Stimulated activated CD8-positive, alpha-beta memory T cell treated with anti-CD3 and anti-CD28 coated beads, Interleukin-7, amount 100 ng/mL, for 48 hours (primary cell): ENCODE measurements at places on chromosomes 3 and 15.

DNA sequence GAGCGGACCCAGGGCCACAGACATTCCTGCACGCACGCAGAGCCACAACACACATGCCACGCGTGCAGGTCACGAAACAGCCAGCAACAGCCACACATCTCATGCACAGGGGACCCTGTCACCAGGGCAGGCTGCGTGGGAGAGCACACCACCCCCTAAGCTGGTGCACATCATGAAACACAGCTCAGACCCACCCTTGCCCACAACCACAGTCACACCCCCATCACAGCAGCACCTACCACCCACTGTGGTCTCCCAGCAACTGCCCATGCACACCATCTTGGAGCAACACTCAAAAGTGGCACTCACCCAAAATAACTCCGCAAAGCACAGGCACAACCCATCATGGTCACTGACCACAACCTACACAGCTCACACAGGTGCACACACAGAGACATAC is 75.7 kb downstream of the OCA2 start:
- DNase-seq = no peak

DNA sequence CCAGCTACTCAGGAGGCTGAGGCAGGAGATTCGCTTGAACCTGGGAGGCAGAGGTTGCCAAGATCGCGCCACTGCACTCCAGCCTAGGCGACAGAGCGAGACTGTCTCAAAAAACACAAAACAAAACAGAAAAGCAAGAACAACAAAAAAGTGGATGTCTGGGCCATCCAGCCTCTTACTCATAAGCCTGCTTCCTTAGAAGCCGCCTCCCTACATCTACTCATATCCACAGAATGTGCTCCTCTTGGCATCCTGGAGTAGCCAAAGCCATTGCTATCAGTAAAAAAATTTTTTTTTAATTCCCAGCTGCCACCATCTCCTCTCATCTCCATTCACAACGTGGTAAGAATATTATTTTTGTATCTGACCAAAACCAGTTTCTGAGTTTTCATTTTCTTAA is 10.8 kb downstream of the ZSCAN2 start:
- no peak for DNase-seq

- no peak for DNase-seq
These were observed 42.6 kb downstream of the POLG start for GRCh38 chr15:89291934-89292438.

- no peak for DNase-seq
These were observed 24.8 kb upstream of the DET1 start for GRCh38 chr15:88571153-88571851.

DNA sequence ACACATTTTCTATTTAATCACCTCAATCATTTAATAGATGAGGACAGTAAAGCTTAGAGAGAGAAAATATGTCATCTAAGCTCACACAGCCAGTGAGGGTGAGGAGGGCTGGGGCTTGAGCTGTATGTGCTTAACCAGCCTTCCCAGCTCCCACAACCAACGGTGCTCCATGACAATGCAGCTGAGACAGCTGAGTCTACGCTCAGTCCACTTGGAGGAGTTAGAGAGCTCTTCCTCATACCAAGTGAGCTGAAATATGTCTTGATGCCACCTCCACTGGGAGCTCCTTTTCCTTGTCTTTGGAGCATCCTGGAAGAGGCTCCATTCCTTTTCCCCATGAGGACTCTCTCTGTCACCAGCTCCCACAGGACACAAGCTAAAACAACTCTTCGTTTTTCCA is 9.3 kb downstream of the HOMER2 start:
- no peak for DNase-seq

GRCh38 chr3:41404582-41404981 is 205.3 kb downstream of the CTNNB1 start:
- no peak for DNase-seq

DNA sequence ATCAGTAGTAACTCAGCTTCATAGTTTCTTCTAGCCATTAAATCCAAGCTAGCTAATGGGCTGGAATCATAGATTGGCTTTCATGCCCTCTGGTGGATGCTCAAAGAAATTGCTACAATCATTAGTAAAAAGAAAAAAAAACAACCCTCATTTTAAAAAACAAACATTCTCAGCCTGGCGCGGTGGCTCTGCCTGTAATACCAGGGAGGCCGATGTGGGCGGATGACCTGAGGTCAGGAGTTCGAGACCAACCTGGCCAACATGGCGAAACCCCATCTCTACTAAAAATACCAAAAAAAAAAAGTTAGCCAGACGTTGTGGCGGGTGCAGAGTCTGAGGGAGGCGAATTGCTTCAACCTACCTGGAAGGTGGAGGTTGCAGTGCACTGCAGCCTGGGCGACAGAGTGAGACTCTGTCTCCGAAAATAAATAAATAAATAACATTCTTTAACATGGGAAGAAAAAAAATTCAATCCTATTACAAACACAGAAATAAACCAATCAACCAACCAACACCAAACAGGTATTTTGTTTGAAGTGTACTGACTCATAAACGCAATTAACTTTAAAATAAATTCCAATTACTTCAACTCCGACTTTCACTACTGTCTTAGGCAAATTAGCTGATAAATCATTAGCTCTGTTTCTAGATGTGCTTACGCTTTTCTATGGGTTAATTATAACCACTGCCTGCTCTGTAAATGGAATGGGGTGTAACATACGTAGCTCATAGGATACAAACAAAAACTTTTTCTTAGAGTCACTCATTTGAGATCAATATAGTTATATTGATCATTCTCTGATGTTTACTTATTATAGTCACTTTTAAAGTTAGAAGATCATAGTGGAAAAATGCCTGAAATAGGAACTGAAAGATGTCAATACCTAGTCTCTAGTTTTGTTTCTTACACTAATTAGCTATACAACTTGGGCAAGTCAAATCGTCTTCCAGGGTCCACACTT is 24.9 kb downstream of the TMEM207 start:
- no peak for DNase-seq

GRCh38 chr15:88872706-88873105 is 22.6 kb downstream of the HAPLN3 start:
- no peak for DNase-seq

- DNase-seq = no peak
These were observed 46.2 kb downstream of the CD200 start for GRCh38 chr3:112379020-112379690.

DNA sequence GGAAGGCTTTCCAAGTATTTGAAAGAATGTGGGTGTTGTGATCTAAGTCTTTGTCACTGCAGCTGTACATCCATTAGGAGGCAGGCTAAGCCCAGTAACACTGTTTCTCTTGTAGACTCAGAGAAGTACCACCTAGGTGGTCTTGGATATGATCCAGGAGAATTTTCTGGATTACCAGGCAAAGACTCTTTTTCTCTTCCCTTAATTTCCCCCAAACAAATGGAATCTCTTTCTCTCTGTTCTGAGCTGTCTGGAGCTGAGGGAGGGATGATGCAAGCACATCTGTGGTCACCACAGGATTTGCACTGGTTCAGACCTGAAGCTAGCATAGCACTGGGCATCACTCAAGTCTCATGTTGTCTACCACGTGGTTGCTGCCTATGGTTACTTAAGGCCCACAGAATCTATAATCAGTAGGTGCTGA is 227.6 kb downstream of the NECTIN3 start:
- DNase-seq = no peak

- DNase-seq = no peak
These were observed 36.3 kb downstream of the PLA2G4D start for GRCh38 chr15:42057799-42058646.

DNA sequence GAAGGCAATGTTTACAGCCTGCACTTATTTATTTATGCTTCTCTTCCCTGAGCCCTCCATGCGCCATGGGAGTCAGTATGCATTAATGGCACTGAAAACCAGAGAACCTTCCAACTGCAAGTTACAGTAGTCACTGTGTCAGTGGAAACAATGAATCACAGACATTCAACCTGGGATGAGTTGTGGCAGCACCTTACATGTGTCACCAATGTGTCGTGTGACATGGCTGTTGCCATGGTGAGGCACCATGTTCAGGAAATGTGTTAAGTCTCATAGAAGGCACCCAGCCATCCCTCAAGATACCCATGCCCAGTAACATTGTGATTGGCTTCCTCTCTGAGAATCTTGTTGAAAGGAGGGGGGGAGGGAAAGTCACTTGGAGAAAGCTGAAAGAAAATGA is 105.0 kb downstream of the FOXP1 start:
- DNase-seq = peak; percentile 33

GRCh38 chr3:36817806-36818533 is 53.6 kb upstream of the DCLK3 start:
- DNase-seq = no peak

DNA sequence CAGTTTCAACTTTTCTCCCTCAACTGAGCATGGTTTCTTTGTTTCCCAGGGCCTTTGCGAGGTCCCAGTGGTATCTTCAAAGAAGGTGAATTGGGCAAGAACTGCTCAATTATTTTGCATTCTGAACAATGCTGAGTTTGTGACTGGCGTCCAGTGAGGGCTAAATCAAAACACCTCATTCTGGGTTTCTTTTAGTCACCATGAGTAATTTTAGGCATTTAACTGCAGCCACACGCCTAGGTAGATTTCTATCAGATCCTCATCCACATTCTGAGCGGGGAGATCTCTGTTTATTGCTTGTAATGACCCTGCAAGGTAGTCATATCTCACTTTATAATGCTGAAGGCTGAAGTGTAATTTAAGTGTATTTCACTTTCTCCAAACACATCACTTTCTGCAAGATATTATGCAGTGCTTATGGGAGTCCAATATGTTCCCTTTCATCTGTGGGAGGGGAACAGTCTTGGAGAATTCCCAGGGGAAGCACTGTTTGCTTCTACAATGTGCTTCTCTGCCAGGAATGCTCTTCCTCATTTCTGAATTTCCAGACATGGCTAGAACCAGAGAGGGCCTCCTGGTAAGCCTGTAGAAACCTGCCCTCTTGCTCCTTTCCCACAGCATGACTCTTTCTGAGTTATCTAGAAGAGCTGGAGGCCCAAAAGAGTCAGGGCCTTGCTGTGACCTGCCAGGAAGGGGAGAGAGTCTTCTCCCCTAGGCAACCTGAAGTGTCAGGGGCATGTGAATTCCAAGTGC is 91.7 kb downstream of the FRMD4B start:
- DNase-seq = no peak

DNA sequence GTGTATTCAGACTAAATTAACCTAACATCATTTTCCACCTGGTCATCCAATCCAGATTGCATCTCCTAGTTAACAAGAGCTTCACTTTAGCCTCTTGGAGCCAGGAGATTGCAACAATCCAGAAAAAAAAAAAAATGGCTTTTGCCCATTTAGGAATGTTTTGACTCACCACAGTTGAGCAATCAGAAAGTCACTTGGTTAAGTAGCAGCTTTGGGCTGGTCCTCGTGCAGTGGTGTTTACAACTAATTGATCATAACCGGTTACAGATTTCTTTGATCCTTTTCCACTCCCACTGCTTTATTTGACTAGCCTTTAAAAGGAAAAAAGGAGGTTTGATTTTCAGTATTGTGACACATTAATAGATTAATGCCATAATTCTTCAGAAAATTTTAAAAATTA is 688.8 kb upstream of the CCDC54 start:
- DNase-seq = no peak

- no peak for DNase-seq
These were observed 664.4 kb upstream of the CBLB start for GRCh38 chr3:106533093-106533787.

- no peak for DNase-seq
These were observed 57.9 kb upstream of the EPHA6 start for GRCh38 chr3:96756516-96756915.

DNA sequence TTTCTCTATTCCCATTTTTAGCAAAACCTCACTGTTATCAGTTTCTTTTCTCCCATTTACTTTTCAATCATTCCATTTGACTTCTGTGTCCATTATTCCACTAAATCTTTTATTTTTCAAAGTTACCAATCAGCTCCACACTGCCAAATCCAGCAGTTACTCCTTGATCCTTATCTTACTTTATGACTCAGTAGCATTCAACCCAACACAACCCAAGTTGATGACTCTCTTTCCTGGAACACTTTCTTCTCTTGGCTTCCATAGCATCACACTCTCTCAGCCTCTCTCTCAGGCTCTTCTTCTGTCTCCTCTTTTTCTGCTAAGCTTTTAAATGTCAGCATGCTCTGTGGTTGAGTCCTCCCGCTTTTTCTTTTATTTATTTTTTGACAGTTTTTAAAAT is 36.3 kb downstream of the RASGRP1 start:
- no peak for DNase-seq

- no peak for DNase-seq
These were observed 222.1 kb downstream of the THSD4 start for GRCh38 chr15:71337197-71337845.

DNA sequence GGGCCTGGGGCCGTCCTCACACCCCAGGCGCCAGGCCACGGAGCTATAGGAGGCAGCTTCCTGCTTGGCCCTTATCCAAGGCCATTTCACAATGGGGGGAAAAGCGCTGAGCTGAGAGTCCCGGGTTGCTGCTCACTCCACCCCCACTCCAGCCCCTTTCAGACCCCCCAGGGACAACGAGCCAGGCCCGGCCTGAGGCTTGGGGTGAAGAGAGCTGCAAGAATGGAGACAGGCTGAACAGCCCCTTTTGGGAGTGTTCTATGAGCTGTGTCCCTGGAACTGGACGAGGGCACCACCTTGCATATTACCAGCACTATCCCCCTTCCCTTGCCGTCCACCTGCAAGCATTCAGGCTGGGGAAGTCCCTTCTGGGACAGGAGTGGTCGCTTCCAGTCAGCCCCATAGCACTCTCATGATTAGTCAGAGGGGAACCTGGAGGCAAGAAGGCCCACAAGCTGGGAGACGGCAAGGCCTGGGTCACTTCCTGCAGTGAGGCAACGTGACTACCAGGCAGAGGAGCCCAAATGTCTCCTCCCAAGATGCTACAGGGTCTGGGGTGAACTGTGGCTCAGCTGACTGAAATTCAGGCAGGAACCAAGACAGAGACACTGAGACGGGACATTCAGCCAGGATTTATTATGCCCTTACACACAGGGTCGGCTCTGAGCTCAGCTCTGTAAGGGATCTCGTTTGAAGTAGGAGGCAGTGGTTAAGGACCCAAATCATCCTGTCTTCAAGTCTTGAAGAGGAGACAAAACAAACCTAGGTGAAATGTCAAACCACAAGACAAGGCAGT is 8.6 kb upstream of the SRP14 start:
- peak; percentile 53 for DNase-seq

GRCh38 chr3:187288131-187288854 is 3.2 kb downstream of the MASP1 start:
- no peak for DNase-seq

- DNase-seq = no peak
These were observed 56.0 kb downstream of the CAPN7 start for GRCh38 chr3:15262021-15262420.

- DNase-seq = no peak
These were observed 173.1 kb upstream of the CHRNA7 start for GRCh38 chr15:31857194-31857593.
